ENCODE measurements at places on chromosomes 6 and 20.

DNA sequence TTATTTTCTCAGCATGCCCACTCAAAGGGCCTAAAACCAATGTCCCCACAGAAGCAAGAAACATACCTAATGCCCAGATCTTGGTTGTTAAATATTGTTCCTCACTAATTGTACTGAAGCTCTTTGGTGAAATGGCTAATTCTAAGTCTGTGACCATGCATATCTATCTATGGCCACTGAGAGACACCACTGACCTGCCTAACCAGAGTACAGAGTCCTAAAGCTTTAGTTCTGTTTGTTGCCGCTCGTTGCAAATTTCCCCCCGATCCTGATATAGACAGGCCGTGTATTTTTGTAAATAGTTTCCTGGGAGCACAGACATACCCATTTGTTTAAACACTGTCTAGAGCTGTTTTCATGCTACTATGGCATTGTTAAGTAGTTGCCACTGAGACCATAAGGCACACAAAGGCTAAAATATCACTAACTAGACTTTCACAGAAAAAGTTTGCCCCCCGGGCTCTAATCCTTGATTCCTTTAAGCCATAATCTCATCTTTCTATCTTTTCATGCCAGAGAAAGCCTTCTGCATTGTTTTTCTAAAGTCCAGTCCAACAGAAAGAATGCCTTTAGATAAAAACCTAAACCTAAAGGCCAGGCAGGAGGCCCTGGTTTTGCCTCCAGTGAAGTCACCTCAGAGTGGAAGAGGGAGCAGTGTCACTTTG, 48.7 kb downstream of the DNAAF9 start:
- no peak for DNase-seq

DNA sequence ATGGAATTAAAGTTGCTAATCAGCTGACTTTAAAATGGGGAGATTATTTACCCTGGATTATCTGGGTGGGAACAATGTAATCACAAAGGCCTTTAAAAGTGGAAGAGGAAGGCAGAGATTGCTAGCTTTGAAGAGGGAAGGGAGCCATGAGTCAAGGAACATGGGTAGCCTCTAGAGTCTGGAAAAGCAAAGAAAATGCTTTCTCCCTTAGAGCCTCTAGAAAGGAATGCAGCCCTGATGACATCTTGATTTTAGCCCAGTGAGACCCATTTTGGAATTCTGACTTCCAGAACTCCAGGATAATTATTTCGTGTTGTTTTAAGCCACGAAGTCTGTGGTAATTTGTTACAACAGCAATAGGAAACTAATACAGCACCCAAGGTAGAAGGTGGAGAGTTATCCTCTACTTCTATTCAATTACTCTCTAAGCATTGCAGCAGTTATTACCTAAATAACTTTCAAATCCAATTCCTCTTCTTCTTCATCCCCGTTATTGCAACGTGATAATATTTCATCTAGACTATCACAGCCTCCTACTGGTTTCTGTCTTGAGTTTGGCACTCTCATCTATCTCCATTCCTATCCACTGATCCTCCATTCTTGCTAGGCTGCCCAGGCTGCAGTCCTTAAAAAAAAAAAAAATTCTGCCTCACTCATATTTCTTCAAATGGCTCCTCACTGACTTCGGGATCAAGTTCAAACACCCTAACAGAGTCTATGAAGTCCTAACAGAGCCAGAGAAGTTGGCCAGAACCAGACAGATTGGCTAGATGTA, 224.3 kb downstream of the BTBD9 start:
- no peak for DNase-seq

DNA sequence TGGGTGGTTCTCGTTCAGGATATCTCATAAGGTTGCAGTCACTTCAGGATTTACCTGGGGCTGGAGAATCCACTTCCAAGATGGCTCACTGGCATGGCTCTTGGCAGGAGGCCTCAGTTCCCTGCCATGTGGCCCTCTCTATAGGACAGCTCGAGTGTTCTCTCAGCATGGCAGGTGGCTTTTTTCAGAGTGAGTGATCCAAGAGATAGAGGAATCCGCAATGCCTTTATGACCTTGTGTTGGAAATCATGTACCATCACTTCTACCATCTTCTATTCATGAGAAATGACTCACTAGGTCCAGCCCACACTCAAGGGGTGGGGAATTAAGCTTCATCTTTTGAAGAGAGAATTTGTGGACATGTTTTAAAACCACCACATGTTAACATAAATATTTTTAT, 37.8 kb downstream of the PPP1R16B start:
- DNase-seq: peak; percentile 19

GRCh38 chr6:33731035-33731434, 15.7 kb downstream of the IP6K3 start:
- no peak for DNase-seq

GRCh38 chr6:69813508-69813907, 16.7 kb upstream of the LMBRD1 start:
- no peak for DNase-seq

GRCh38 chr6:28446818-28447511, 3.7 kb upstream of the ZSCAN23 start:
- no peak for DNase-seq

Data from activated T-helper 9 cell treated with anti-CD3 and anti-CD28 coated beads, Interleukin-2, amount 50 U/mL, for 16 hours (primary cell).